ENCODE measurements at places on chromosomes 6 and 20.

- DNase-seq: no peak
These were observed 189.3 kb downstream of the TSHZ2 start for GRCh38 chr20:53161473-53161872.

DNA sequence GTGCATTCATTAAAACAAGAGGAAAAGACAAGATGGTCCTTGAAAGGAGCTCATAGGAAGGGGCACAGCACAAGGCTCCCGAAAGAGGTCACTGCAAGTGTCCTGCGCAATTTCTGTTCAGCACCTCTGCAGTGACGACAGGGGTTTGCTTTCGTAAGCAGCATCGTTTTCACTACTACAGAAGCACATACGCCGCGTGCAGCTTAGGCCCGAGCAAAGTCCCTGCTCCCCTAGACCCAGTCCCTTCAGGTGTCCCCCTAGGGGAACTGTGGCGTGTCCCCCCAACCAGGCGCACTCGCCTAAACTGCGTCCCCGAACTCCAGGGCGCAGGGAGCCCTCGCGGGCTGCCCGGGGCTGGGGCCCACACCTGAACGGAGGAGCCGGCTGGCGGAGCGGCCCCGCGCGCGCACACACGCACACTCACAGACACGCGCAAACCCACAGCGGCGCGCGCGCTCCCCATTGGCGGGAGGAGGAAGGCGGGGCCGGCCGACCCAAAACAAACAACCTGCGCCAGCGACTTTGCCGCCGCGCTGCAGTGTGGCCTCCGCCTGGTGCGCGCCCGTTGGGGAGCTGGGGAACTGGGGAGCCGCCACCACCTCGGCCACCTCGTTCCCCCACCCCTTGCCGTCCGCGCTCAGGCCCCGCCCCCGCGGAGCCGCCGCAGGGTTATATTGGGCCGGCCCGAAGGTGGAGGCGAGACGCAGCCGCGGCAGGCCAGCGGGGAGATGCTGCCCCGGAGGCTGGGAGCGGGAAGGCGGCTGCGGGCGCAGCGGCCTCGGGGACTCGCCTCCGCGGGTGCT, at the start of gene FOXQ1:
FOXQ1 (plus strand) TSS at position 699 of the 803 bp plus-strand sequence. CDS start 607 bp downstream, outside the sequence.
- no peak for DNase-seq

GRCh38 chr6:137000825-137001224, 43.9 kb downstream of the IL20RA start:
- no peak for DNase-seq

GRCh38 chr6:95879856-95880255, 135.9 kb upstream of the FUT9 start:
- no peak for DNase-seq

DNA sequence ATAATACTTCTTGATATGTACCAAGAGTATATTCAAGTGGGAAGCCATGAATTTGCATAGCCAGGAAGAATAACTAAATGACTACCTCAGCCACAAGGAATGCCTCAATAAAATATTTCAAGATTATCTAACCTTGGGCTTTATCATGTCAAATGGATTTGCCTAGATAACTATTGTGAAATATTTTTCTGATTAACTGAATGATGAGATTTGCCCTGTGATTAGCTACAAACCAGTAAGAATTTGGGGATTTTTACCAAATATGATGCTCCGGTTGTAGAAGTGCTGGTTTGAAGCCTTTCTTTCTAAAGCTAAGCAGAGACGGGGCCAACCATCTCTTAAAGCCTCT, 125.6 kb upstream of the LAMP5 start:
- no peak for DNase-seq

DNA sequence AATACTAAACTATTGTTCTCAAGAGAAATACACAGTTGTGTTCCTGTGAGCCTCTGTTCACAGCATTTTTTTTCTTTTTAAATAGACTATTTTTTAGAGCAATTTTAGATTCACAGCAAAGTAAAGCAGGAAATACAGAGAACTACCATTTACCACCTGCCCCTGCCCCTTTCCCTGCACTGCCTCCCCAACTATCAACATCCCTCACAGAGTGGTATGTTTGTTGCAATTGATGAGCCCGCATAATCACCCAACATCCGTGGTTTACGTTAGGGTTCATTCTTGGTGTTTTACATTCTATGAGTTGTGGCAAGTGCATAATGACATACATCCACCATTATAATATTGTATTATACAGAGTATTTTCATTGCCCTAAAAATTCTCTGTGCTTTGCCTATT, 71.6 kb upstream of the TNFAIP3 start:
- DNase-seq: no peak

DNA sequence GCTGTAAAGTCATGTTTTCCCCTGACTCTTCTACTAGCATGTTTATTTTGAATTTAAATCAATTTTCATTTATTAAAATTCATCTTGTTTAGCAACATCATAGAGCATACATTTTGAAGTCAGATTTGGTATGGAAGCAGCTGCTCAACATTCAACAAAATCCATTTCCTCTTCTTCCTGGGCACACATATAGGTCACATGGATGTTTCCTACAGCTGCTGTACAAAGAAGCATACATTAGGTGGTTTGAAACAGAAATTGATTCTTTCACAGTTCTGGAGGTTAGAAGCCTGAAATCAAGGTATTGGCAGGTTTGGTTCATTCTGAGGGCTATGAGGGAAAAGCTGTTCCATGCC, 495.2 kb downstream of the RFPL4B start:
- no peak for DNase-seq

DNA sequence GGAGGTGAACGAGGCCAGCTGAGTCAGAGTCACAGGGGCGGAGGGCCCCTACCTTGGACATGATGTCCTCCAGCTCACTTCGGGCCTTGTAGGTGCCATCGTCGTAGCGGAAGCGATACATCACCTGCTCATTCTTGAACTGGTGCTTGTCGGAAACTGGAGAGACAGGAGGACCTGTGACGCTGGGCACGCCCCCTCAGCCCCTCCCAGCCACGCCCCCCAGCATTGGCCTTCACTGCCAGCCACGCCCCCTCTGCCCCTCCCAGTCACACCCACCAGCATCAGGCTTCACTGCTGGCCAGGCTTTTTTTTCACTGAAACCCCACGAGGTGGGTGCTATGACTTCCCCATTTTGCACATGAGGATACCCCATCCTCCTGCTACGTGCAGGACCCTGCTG, 148.2 kb downstream of the PREX1 start:
- DNase-seq: no peak

GRCh38 chr20:45366631-45367030, 3.7 kb downstream of the SYS1 start:
- DNase-seq: no peak

- DNase-seq: peak; percentile 35
These were observed 71.2 kb upstream of the PTPN1 start for GRCh38 chr20:50438986-50439407.

DNA sequence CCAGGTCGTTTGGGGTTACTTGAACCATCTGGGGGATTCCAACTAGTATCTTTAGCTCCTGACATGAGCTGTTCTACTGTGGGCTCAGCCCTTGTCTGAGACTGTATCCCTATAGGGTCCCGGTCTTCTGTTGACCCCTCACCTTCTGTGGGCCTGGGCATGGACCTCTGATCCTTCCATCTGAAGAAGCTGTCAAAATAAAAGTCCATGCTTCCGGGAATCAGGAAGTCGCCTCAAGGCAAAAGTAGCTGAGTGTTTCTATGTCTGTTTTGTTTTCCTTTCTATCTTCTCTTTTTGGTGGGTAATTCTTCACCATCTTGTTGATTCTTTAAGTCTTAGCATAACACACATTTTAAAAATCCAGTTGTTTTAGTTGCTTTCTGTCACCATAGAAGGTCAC, 30.3 kb downstream of the ITPR3 start:
- DNase-seq: no peak

- DNase-seq: no peak
These were observed 345.9 kb downstream of the ARHGAP18 start for GRCh38 chr6:129364037-129364436.

GRCh38 chr20:47907031-47907675, 121.9 kb upstream of the SULF2 start:
- DNase-seq: no peak

- DNase-seq: no peak
These were observed 222.8 kb downstream of the ALDH8A1 start for GRCh38 chr6:134727081-134727480.

- DNase-seq: no peak
These were observed 3.8 kb downstream of the ADRM1 start for GRCh38 chr20:62306414-62307187.

DNA sequence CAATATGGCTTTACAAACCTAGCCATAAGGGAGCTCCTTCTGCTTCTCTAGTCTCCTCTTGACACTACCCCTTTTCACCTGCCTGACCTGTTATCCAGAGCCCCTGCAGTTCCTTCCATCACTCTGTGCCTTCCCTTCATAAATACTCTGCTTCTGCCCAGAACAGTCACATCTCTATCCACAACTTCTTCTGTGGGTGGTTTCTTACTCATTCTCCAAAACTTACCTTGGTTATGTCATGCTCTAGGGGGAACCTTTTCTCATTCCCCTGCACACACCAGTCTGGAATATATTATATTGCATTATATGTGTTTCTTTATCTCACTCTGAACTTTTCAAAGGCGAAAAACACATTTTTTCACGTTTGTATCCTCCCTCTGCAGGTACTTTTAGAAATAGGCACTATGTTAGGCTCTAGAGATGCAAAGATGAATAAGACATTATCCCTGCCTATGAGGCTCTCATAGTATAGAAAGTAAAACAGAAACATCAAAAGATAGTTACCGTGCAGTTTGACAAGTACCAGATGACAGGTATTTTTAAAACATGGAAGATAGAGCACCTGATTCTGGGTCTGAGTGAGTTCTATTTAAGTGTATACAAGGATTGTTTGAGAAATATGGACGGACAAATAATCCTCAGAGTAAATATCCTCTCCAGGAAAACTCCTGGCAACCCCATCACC, 51.5 kb downstream of the AIG1 start:
- DNase-seq: no peak

DNA sequence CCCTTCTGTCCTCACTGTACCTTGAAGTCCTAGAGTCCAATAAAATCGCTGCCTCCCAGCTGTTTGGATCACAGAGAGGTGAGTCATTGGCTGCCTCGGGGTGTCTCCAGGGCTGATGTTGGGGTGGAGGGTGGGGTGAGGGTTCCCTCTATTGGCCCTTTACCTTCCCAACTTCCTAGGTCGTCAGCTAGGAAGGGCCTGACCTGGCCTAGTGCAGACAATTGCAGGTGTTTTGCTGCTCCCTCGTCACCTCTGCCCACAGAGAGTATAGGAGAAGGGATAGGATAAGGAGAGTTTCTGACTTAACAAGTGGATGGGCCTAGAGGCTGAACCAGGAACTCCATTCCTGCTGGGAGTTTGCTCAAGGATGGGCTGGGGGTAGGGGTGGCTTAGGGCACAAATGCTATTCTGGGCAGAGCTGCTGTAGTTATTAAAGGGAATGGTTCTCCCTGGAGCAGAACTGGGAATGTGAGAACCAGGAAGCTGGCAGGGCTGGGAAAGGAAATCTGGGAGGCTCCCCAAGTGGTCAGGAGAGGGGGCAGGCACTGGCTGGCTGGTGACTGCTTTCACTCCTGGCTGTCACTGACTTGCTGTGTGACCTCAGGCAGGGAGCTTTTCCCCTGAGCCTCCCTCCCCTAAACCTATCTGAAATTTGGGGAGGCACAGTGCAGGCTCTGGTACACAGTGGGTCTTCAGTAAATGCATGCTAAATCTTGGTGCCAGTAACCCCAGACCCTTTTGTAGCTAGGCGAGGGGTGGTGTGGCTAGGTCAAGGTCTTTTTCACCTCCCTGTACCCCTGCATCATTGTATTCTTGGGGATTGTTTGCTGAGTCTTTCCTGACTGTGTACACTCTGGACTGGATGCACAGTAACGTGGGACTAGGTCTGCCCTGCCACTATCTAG, 1.5 kb downstream of the TP53INP2 start:
- no peak for DNase-seq

GRCh38 chr20:6295867-6296256, 173.0 kb upstream of the FERMT1 start:
- no peak for DNase-seq

- DNase-seq: no peak
These were observed 16.3 kb upstream of the TRPC4AP start for GRCh38 chr20:35108921-35109320.

Measured in omental fat pad (tissue), 4 donors.